ENCODE measurements at places on chromosomes 11 and 22.

DNA sequence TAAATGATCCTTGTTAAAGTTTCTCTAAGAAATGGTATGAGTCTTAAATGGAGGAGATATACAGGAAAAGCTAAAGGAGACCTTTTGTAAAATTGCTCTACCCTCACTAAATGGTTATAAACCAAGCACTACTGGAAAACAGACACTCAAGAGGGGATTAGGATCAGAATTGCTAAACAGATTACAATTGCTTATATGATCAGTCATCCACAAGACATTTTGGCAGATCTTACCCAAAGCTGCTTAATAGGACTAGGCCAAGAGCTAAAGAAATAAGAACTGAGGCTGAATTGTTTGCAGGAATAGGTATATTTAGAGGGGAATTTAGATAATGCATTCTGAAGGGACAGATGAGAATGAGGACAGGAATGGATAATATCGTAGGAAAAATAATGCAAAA is 9.5 kb downstream of the HARBI1 start:
- no peak for DNase-seq

DNA sequence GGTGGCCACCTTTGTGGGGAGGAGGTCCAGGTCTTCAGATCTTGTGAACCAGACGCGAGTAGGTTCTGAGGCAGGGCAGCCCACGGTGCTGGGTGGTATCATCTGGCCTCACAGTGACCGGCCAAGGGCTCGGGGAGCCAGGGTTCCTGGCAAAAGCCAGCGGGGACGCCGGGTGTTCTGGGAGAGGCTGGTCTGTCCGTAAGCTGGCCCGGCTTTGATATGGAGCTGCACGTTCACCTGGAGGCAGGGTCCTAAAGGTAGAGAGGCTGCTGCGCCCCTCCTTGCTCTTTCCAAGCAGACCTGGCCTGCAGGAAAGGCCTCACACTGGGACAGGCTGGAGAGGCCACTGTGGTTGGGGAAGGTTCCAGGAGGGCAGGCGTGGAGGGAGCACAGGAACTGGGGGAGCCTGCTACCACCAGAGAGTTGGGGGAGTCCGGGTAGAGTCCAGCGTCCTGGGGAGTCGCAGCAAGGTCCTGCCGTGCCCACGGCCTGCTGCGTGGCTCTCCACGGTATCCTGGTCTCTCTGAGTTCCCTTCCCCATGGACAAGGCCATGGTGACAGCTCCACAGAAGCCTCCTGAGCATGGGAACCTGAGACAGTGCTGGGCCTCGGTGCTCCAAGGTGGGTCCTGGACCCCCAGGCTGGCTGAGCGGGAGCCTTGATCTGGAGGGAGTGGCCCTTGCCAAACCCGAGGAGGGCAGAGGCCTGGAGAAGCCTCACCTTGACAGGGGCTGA is 452.4 kb upstream of the B3GAT1 start:
- no peak for DNase-seq

DNA sequence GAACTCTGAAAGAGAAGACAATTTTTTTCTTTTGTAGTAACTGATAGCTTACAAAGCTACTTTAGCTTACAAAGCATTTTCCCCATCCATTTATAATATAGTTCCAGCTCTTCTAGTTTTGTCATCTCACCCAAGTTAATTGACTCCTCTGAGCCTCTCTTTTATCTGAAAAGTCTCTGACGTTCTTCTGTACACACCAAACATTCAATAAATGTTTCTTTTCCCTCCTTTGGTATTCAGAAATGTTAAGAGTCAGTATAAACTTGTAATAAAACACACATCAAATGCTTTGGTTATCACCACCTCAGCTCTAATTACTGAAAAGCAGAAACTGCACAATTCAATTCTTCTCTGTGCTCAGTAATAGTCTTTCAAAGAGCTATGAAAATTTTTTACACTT is 5.9 kb downstream of the CCDC90B start:
- DNase-seq: no peak

DNA sequence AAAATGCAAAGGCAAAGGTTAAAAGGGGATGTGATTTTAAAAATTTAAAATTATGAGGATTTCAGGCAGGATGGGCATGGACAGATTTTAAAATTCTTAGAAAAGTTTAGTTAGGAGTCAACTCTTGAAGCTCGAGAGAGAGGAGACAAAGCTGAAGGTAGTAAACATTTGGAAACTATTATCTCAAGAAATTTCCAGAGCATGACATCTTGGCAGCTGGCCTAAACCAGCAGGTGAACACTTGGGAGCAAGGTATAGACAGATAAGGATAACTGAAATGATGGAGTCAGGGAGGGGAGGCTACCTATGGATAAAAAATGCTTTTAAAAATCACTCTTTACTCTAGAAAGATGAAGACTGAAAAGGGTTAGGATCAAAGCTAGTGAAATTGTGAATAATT is 13.7 kb downstream of the POU2AF3 start:
- no peak for DNase-seq

GRCh38 chr22:37181681-37182080 is 6.4 kb downstream of the C1QTNF6 start:
- DNase-seq: no peak

DNA sequence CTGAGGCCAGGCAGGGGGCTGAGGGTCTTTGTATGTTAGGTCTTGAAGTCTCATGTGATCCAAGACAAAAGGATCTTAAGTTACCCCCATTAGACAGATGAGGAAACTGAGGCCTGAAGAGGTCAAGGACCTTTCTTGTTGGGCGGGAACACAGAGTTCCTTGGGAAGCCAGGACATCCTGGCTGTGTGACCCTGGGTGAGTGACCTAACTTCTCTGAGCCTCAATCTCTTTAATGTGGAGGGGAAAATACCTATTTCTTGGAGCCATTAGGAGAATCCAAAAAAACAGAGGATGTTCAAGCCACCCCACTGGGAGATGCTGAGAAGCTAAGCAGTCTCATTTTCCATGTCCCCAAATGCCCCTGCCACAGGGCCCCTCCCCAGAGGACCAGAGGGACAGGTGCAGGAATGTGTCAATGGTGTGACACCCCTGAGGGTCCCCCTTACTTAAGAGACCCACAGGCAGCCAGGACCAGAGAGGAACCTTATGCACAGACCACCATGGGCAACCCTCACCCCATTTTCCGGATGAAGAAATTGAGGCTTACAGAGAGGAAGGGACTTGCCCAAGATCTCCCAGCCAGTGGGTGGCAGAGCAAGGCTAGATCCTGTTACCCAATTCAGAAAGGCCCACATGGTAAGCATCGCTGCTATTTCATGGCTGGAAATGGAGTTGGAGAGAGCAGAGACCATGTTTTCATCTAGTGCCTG is 8.0 kb downstream of the RAC2 start:
- no peak for DNase-seq

DNA sequence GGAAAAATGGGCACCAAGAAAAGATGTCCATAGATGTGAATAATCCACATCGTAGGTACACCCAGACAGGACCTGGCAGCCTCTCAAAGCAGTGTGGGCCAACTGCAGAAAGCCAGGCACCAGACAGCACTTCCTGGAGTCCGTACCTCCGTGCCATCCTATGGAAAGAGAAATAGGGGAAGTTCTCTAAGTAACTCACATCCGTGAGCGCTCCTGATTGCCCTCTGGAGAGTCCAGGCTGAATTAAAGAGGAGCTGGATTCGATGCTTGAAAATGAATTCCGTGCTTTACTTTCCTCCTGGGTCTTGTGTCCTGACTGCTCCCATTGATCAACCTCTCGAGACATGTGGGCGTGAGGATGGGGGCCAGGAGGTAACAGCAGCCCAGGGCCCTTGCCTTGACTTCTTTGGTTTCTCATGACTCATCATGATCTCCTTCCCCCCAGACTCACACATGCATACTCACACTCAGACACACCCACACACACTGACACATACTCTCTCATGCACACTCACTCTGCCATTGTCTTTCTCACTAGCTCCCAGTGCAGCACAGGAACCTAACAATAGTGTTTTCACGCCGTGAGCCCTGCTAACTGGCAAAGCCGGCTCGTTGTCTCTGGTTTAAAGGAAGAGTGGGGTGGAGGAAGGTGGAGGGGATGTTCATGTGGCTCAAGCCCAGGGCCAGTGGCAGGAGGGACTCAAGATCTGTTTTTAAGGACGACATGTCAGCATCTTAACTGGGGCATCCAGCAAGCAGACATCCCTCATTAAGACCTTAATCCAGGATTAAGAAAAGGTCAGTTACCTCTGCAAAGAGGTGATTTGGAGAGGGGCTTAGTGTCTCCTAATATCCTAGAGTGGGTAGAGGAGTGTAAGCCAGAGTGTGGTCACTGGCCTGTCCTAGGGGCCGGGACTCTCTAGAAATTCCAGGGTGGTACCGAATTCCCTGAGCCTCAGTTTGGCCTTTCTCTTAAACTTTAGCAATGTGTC is 104.2 kb downstream of the SCN3B start:
- DNase-seq: no peak
